ENCODE measurements at places on chromosomes 12 and 14. TPM values are rescaled to one million over a fixed set of nuclear protein-coding genes. Genes with fewer than 3 reads are reported as not detected.
A peak's percentile ranks its signal among the peaks of the same experiment; 100 is the strongest.

DNA sequence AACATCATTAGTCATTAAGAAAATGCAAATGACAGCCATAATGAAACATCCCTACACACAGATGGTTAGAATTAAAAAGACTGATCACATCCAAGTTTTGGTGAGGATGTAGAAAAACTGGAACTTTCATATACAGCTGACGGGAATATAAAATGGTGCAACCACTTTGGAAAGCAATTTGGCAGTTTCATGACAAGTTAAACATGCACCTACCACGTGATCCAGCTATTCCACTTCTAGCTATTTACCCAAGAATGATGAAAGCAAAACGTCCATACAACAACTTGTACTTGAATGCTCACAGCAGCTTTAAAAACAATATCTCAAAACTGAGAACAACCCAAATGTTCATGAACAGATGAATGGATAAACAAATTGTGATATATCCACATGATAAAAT lies 77.9 kb upstream of the AVPR1A start:
- no peak for DNase-seq

DNA sequence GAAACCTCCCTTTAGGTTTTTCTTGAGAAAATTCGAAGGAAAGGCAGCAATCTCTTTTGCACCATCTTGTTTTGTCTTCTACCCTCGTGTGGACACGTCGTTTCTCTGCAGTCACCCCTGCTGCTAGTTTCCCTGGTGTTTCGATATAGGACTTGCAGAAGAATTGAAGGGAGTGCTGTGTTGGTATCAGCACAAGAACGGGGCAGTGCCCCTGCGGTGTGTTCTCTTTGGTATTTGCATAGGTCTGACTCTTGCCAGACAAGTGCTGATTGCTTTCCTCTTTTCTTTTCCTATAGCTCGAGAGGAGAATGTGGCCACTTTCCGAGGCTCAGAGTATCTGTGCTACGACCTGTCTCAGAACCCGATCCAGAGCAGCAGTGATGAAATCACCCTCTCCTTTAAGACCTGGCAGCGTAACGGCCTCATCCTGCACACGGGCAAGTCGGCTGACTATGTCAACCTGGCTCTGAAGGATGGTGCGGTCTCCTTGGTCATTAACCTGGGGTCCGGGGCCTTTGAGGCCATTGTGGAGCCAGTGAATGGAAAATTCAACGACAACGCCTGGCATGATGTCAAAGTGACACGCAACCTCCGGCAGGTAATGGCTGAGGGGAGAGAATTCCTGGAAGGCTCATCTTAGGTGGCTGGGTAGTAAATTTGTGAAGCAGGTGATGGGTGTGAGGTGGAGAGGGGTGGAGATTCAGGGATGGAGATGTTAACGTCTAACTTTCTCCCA lies 474.8 kb downstream of the NRXN3 start:
- DNase-seq, result no peak

DNA sequence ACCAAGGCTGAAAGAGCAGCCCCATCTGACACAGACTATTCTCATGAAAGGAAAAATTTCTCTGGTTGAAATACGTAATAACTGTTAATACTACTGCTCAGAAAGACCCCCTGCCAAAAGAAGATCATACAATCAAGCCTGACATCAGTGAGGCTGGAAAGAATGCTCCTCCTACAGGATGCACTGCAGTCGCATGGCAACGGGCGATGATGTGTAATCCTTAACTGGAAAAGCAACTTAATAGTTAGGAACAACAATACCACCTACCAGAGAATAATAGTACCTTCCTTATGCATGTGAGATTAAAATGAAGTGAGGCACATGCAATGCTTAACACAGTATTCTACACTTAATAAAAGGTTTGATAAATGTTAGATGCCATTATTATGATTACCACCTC lies 1.2 kb upstream of the GOLGA5 start:
- no peak for DNase-seq

- no peak for DNase-seq
Observed at GRCh38 chr14:32186248-32186647, 15.6 kb upstream of the RNU6-7 start.

GRCh38 chr14:85159726-85160125 lies 370.2 kb upstream of the FLRT2 start:
- no peak for DNase-seq

DNA sequence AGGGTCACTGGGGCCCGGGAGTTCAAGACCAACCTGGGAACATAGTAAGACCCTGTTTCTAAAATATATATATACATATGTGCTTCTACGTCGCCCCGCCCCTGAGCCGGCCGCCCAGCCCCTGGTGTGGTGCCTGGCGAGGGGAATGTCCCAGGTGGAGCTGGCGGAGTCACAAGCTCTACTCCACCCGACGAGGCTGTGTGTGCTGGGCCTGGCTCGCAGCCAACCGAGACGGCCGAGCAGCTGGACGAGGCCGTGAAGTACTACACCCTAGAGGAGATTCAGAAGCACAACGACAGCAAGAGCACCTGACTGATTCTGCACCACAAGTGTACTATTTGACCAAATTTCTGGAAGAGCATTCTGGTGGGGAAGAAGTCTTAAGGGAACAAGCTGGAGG lies 22.1 kb upstream of the ITPK1 start:
- DNase-seq, result no peak

DNA sequence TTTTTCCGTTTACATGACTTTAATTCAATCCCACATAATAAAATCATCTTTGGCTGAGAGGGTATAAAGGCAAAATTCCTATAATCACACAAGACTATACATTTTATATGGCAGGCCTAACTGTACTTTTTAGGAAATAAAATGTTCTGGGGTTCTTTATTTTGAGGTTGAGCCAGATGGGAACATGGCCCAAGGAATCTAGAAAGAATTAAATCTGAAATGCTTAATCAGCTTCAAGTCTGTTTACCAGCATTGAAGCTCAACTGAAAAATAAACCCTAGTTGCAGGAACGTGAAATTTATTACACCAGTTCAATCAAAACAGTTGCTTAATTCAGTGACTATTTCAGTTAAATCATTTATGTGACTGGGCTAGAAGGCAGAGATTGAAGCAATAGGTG lies 191.0 kb upstream of the BTG1 start:
- DNase-seq, result no peak

DNA sequence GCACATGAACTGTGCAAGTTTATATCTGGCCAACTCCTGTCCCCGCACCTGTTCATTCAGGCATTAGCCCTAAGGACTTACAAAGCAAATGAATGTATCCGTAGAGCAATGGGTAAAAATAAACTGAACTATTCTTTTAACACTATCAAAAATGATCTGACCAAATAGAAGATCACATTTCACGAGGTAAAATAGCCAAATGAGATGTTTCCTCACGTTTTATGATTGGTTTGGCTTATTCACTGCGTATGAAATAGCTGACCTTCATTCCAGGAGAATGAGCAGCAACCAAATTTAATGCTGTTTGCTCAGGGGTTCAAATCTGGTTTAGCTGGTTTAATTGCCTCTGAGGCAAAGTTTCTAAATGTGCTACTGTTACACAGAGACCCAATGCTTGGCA lies 216.0 kb upstream of the EEA1 start:
- DNase-seq, result no peak

- no peak for DNase-seq
Observed at GRCh38 chr12:109999983-110000505, 814 bp downstream of the ANKRD13A start.

DNA sequence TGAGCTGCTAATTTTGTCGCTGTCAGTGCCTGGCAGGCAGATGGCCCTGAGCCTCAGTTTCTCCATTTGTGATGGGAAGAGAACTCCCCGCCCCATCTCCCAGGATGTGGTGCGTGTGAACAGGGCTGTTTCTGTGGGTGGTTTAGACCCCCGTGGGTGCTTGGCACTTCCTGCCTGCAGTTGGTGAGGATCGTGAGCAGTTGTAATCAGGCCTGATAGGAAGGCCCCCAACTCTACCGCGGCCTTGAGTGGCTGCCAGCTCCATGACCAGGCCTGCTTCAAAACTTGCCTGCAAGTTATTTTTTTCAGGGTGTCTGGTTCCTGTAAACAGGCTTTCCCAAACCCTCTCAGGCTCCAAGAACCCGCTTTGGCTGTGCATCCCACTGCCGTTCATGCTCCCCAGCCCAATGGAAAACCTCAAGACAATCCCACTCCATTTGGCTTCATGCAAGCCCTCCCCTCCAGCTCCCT lies 138.4 kb downstream of the ZFP36L1 start:
- DNase-seq, result no peak

- no peak for DNase-seq
Observed at GRCh38 chr14:73289308-73289707, 52.0 kb downstream of the PAPLN start.

DNA sequence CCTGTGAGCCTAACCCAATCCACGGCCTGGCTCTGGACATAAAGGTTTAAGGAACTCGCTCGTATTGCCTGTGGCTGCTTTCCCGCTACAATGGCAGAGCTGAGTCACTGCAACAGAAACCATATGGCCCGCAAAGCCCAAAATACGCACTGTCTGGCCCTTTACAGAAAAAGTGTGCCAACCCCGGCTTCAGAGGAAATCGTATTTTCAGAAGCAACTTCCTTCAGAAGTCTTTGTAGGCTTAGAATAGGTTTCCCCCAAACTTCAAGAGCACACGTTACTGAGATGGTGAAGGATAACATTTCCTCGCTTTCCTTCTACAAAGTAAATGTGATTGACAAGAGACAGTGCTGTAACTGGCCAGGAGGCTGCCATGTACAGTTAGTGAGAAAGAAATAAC lies 34.8 kb upstream of the TESC start:
- DNase-seq, result no peak

DNA sequence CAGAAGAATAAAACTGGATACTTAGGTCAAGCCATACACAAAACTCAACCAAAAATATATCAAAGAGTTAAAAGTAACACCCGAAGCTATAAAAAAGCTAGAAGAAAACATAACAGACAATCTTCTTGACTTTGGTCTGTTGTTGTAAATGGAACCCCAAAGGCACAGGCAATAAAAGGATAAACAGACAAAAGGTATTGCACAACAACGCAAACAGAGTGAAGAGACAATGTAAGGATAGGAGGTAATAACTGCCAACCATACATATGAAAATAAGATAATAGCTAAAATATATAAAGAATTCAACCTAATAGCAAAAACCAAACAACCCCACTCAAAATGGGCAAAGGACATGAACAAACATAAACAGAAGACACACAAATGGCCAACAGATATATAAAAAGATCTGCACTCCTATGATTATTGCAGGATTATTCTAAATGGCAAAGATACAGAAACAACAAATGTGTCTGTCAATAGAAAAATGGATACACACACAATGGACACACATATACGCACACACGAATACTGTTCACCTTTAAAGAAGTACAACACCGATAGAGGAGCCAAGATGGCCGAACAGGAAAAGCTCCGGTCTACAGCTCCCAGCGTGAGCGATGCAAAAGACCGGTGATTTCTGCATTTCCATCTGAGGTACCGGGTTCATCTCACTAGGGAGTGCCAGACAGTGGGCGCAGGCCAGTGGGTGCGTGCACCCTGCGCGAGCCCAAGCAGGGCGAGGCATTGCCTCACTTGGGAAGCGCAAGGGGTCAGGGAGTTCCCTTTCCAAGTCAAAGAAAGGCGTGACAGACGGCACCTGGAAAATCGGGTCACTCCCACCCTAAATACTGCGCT lies 1137.1 kb downstream of the FSCB start:
- no peak for DNase-seq

GRCh38 chr12:54933376-54933775 lies 51.2 kb downstream of the TESPA1 start:
- DNase-seq, result no peak

DNA sequence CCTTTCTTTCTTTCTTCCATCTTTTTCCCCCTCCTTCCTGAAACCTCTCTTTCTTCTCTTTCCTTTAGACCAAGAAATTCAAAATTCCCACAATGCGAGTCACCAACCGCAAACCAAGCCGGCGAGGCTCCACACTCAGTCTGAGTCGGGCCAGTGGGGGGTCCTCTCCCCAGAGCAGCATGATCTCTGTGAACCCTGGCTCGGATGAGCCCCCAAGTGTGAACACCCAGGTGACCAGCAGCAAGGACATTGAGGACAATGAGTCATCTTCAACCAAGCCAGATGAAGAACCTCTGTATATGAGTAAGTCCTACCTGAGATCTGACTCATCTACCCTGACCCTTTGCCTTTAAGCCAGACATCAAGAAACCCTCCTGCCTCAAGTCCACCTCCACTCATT lies 88.6 kb upstream of the TMEM233 start:
- no peak for DNase-seq

GRCh38 chr12:123912415-123913380 lies 59.9 kb downstream of the CCDC92 start:
- no peak for DNase-seq

DNA sequence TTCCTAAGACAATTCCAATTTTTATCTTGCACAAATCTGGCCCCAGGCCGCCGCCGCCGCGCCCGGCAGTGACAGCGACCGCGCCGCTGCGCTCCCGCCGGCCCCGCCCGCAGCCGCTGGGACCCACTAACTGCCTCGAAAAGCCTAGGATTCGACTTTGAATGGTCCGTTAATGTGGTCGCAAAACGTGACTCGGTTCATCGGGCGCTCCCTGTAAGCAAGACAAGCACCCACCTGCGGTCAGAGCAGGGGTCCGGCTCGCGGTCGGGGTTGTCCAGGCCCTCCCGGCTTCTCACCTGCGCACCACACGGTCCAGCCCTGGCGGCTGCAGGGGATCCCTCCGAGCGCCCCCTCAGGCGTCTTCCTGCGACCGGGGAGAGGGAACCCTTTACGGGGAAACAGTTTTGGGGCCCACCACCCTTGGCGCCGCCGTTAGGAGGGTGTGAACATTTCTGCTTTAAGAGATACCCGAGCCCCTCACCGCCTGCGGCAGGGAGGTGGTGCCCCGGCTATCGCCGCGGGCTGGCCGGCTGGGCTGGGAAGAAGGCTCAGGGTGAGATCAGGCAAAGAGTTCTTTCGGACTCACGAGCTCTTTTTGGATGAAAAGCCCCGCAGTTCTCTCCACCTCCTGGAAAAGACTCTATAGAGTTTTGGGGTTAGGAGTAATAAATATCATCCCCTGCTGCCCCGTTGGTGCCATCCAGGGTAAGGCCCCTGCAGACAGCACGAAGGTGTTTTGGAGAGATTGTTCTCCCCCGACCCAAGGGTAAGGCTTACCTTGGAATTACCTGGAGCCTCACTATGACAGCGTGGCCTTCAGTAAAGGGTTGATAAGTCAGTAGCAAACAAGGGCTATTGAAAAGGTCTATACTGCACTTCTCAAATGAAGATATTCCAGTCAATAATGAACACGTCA lies 13.6 kb upstream of the FOXJ2 start:
- peak; percentile 43 for DNase-seq

GRCh38 chr12:14417715-14418114 lies 52.2 kb downstream of the ATF7IP start:
- peak; percentile 61 for DNase-seq

- no peak for DNase-seq
Observed at GRCh38 chr14:100830681-100831080, 4.8 kb downstream of the MEG3 start.

- DNase-seq, result no peak
Observed at GRCh38 chr12:23230899-23231298, 605.9 kb downstream of the ETNK1 start.

The UNC119B gene
- total RNA-seq, result 80.0 TPM

The EID3 gene
- 3.0 TPM for total RNA-seq

The GPR84 gene
- total RNA-seq, result not detected

The FOXM1 gene
- 147 TPM for total RNA-seq

The GLT1D1 gene
- total RNA-seq, result 8.6 TPM

The SRRM4 gene
- total RNA-seq, result 10.8 TPM
